NCI-H446 treated with DMSO at 0.1 percent for 48 hours (cell line): ENCODE measurements at places on chromosomes 12 and 14.

DNA sequence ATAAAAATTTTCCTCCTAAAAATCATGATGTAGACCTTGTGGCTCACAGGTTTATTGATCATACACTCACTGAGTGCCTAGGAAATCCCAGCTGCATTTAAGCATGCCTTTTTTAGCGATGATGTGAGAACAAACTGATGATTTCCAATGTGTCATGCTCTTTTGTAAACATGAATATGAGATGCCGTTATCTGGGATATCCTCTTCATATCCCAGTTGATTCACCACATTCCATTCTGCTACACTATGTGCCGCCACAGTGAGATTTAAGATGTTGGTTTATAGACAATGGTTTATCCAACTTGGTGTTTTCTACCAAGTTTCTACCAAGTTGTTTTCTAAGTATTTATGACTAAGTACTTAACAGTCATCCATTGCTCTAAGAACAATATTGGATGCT is 5.2 kb downstream of the OR4E1 start:
- no peak for DNase-seq

- no peak for DNase-seq
Measured at GRCh38 chr12:72684491-72684890, 412.3 kb downstream of the TRHDE start.

DNA sequence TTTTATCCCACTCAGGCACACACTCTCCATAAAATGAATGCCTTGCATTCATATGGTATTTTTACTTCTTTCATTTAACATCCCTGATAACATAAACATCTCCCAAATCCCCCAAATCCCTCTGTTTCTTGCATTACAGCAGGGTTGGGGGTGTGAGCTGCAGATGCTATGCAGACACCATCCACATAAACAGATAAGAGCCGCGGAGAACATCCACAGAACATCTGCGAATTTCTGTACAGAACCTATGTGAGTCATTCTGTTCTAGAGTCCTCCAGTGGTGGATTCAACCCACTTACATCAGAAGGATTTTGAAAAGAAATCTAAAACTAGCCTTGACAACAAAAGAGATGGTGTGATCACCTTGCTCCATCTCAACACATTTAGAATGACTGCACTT is 20.3 kb downstream of the FBLN5 start:
- DNase-seq, result no peak

- DNase-seq, result no peak
Measured at GRCh38 chr12:124273630-124274029, 21.3 kb upstream of the RFLNA start.

DNA sequence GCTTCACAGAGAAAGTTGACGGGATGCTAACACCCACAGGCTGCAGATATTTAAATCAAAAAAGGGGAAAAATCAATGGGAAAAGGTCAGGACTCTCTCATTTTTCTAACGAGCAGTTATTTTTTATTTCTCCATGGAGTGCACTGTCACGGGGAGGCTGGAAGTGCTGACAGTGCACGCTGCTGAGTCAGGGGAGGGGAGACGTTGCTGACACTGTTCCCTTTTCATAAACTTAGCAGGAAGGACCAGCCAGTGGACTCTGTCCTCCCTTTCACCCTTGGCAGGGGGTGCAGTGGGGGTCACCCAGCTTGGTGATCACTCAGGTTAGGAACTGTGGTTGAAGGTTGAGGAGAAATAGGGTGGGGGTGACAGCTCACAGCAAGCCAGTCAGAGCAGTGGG is 65.6 kb upstream of the FUT8 start:
- DNase-seq, result no peak

DNA sequence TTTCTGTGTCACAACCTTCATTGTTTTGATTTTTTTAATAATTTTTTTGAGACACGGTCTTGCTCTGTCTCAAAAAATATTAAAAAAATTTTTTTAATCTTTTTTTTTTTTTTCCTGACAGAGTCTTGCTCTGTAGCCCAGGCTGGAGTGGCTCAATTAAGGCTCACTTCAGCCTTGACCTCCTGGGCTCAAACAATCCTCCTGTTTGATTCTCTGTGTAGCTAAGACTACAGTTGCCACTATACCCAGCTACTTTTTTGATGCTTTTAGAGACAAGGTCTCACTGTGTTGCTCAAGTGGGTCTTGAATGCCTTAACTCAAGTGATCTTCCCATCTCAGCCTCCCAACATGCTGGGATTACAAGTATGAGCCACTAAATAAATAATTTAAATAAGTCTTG is 9.2 kb upstream of the PRH2 start:
- no peak for DNase-seq

DNA sequence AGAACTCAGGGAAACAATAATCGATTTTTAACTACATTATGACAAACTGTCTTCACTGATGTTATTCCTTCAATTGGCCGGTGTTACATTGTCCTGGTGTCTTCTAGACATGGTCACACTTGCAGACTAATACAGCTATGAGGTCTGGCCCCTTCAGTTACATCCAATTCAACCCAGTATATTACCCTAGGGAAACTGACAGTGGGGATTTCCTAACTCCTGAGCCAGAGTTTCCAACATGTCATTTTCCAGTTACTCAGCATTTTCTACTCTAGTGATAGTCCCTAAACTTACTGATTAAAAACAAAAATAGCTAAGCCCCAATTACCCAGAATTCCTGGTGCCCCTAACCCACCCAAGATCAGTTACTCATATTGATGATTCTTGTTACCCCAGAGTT is 21.1 kb downstream of the IFNG start:
- DNase-seq, result no peak

DNA sequence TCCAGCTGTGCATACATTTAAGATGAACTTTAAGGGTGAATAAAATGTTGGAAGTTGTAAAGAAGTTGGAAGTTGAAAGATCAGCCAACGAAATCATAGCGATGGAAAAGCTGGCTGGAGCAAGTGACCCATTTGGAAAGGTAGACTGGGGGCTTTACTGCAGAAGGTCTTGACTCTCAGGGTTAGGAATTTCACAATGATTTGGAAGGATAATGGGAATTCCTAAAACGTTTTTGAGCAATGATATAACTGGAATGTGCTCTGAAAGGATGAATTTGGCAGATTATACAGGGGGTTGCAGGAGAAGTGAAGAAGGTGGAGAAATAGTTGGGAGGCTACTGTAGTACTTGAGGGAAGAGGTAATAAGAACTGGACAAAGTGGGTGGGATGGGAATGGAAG is 27.4 kb downstream of the EMP1 start:
- no peak for DNase-seq

DNA sequence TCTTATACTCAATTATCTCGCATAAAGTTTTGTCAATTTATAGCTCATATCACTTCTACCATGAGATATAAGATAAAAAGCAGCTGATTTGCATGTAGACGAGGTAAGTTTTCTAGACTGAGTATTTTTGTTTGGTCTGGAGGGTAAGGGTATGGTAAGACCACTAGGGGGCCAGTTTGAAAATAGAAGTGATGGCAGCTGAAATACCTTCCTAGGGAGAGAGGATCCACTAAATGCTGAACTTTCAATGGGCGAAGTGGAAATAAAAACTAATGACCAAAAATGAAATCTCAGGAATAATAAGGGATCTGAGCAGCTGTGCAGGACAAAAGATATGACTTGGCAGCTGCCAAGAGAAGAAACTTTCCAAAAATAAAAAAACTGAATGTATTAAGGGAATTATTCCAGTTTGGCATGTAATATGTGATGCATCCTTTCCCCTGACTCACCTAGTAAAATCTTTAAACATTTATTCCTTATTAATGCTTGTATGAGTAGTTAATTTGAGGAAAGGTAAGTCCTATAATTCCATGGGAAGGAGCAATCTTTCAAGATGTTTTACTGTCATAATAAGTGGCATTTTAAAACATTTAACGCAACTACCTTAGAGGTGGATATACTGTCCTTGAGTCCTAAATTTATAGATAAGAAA is 754.5 kb downstream of the C12orf50 start:
- DNase-seq, result peak; percentile 29
